ENCODE measurements at places on chromosomes 13 and 19. TPM values are rescaled to one million over a fixed set of nuclear protein-coding genes. Genes with fewer than 3 reads are reported as not detected.

DNA sequence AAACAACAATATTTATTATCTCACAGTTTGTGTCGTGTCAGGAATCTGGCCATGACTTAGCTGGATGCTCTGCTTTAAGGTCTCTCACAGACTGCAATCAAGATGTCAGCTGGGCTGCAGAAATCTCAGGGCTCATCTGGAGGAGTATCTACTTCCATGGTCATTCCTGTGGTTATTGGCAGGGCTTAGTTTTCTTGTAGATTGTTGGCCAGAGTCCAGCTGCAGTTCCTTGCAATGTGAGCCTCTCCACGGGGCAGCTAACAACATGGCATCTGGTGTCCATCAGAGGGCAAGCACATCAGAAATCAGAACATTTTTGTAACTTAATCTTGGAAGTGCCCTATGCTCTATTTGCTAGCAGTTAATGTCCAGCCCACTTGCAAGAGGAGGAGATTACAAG is 45.7 kb upstream of the TDRD3 start:
- no peak for DNase-seq

- DNase-seq = peak; percentile 48
These were observed 387.6 kb downstream of the SLITRK6 start for GRCh38 chr13:85411591-85411990.

DNA sequence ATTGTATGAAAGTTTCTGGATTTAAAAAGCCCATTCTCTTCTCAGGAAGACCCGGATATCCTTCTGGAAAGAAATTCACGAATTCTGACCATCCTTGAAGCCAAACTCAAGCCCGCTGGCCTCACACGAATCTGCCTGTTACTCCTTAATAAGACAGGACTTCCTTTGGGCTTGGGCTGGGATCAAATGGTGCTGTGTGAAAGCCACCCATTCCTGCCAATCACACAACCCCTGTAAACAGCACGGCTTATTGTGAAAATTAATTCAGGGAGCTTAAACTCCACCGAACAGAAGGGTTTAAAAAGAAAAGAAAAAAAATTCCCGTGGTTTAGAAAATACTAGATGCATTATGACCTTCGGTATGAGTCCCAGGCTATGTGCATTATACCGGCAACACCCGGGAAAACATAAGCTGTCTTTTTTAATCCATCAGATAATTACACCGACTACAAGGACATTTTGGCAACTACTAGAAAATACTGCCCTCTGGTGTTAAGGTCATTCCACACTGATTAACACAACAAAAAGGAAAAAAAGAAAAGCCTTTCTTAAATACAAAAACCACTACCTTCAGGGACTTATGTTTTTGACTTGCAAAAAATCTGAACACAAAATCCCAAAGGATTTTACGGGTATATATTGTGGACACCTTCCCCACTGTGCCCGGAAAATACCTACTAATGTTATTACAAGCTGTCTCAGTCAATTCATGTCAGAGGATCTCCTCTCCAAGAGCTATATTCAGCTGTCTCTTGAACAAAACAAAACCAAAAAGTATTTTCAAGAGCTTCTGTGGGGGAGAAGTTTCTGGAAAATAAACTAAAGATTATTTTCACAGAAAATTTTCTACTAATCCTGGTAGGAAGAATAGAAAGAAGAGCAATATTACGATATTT is 76.0 kb upstream of the LSM14A start:
- DNase-seq = peak; percentile 62

DNA sequence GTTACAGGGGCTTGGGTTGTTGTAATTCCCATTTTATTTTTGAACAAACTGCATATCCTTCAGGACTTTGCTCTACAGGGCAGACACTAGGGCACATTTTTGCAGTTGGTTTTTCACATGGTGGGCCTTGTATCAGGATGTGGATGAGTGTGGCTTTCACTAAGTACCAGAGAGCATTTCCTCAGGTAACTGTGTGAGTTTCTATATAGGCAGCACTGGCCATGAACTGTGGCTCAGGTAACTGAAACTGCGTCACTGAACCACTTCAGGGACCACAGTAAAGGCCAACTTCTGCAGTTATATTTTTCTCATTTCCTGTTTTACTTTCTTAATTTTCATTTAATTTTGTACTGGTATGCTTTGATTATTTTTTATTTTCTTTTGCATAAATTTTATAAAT is 166.5 kb downstream of the ZNF486 start:
- DNase-seq = no peak

DNA sequence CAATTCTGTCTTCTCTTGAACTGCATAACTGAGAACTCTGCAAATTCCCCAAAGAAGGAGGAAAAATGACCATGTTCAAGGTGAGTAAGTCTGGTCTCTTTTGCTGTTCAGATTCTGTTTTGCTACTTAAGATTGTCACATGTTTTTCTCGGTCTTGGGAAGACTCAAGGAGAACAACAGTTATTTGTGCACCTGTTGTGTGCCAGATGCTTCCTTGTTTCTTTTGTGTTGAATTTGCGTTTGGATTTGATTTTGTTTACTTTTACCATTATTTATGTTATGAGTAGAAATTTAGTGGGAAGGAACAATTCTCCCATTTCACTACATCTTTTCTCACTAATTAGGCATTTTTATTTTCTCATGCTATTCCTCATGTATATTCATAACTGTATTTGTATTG is 4.4 kb downstream of the ZNF284 start:
- no peak for DNase-seq

DNA sequence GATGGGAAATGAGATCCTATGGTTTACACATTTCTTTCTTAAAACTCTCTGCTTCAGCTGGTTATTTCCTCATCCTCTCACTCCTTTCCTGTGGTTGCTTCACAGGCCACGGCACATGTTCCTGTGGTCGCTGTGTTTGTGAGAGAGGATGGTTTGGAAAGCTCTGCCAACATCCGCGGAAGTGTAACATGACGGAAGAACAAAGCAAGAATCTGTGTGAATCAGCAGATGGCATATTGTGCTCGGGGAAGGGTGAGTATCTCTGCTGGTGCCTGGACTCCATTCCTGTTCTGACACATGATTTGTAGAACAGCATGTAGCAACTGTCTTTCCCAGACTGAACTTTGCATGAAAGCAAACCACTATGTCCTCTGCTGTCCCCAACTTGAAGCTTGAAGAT is 254.2 kb downstream of the ITGBL1 start:
- DNase-seq = peak; percentile 10

DNA sequence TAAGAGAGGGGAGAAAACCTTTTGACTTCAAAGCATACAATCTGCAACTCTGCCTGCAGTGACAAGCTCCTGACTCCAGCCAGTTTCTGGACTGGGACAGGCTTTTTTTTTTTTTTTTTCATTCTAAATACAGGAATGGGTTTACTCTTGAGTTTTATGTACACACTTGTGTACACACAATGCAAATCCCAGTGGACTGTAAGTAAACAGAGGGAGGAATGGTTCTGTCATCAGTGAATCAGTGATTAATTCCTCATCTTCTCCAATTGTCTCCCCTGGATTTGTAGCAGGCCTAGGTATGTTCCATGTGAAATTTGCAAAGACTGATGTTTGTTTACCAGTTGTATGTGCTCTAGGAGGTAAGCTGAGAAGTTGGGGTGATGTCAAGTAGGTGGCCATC is 184.8 kb downstream of the SHISA2 start:
- no peak for DNase-seq

GRCh38 chr13:103716718-103717117 is 650.5 kb upstream of the SLC10A2 start:
- peak; percentile 35 for DNase-seq

GRCh38 chr19:17947815-17948513 is 15.1 kb downstream of the CCDC124 start:
- DNase-seq = peak; percentile 94

DNA sequence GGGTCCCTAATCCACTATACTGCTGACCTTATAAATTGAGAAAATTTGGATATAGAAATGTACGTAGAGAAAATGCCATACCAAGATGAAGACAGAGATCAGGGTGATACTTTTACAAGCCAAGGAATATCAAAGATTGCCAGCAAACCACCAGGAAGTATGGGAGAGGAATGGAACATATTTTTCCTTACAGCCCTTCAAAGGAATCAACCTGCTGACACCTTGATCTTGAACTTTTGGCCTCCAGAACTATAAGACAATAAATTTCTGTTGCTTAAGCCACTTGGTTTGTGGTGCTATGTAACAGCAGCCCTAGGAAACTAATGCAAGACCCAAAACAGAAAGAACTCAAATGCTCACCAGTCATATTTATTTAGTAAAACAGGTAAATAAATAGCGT is 10.3 kb upstream of the NDFIP2 start:
- DNase-seq = no peak

DNA sequence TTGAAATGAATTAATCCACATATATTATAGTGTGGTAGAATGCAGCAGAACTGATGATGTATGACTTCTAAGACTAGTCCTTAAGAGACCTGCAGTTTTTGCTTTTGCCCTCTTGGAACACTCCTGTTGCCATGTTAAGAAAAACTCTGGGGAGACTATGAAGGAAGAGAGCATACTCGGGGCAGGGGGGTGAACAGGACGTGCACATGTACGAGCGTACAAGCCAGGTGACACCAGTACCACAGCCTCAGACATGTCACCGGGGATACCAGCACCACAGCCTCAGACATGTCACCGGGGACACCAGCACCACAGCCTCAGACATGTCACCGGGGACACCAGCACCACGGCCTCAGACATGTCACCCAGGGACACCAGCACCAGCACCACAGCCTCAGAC is 15.9 kb upstream of the USPL1 start:
- no peak for DNase-seq

DNA sequence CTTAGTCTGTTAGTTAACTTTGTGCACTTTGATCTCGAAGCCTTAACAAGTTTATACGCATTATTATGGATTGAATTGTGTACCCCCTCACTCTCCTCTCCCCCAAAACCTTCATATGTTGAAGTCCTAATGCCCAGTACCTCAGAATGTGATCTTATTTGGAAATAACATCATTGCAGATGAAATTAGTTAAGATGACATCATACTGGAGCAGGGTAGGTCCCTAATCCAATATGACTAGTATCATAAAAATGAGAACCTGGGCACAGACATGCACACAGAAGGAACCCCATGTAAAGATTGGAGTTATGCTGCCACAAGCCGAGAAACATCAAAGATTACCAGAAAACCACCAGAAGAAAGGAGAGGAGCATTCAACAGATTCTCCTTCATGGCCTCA is 85.8 kb upstream of the TSC22D1 start:
- DNase-seq = no peak

DNA sequence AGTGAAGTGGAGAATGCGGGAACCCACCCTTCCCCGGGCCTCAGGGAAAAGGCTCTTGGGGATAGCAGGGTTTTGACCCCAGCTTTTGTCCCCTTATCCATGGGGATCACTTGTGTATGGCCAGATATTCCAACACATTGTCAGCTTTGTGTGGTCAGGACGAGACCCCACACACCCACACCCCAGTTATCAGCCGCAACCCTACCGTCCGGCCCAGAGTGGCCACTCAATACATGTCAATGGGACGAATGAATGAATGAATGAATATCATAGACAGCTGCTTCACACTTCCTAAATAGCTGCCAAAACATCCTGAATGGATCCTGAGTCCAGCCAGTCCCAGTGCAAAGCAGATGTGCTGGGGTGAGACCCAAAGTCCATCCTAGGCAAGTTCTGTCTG is 64.6 kb downstream of the TSHZ3 start:
- DNase-seq = no peak

- no peak for DNase-seq
These were observed 4.6 kb upstream of the NAA16 start for GRCh38 chr13:41306271-41307145.

GRCh38 chr13:33233547-33233946 is 52.0 kb downstream of the STARD13 start:
- DNase-seq = no peak

TTC9B gene
- polyA plus RNA-seq = 0.14 TPM

CBARP gene
- 1.3 TPM for polyA plus RNA-seq

ZNF835 gene
- polyA plus RNA-seq = 3.1 TPM

C5AR1 gene
- polyA plus RNA-seq = 4.7 TPM

VRK3 gene
- 42.3 TPM for polyA plus RNA-seq

ZNF681 gene
- polyA plus RNA-seq = 7.9 TPM

SMAD9 gene
- 23.9 TPM for polyA plus RNA-seq

SIGLEC8 gene
- polyA plus RNA-seq = not detected
